OCI-LY7 (cell line): ENCODE measurements at places on chromosomes 6 and 20. TPM values are rescaled to one million over a fixed set of nuclear protein-coding genes. Genes with fewer than 3 reads are reported as not detected.

DNA sequence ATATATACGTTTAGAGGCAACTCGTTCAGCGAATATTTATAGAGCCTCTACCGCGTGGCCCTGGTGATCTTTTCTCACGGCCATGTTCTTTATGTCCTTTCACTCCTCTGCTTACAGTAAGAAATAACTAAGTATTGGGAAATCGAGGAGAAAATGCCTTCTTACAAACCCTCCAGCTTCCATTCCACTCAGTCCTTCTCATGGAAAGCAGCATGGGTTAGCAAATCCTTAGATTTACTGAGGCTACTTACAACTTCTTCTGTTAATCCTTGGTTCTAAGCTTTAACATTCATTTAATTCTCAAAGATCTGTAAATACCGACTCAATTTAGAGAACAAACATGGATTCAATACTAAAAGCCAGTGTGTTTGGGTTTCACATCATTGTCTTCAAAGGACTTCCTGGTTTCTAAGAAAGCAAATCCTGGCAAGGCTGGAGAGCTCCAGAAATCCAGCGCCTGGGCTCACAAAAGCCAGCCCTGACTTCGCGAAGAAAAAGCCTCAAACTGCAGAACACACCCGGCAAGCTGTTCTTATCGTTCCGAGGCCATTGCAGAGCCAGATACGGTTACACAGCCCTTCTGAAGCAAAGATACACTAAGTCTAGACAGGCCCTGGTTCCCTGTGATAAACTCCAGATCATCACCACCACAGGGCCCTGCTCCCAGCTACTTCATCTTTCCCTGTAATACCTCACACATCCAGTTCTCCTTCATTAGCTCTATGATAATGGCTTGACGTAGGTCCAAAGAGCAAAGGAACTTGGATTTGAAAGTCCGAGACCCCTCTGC, 19.2 kb downstream of the AGPAT4 start:
- DNase-seq, result no peak

- no peak for DNase-seq
Observed at GRCh38 chr6:2863901-2864300, 22.2 kb upstream of the SERPINB1 start.

DNA sequence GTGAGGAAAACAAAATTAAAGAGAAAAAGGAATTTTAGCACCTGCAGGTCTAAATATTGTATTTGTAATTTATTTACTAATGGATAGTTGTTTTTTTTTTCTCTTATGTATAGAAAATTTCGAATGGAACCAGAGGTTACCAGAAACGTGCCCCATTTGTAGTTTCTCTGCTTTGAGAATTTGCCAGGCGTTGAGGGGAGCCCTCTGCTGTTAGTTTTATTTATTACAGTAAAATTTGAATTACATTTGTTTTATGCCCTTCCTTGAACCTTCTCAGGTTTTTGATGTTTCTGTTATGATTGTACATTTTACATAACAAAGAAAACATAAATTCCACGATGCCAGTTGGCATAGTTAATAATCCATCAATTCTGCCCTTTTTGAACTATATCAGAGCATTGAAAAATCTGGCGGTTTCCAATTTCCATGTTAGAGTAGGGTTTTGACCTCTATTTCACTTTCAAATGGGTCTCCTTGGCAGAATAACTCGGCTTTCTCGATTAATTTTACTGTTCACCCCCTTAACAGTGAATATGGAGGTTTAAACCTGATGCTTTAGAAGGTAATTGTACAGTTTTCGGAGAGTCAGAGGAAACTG, 35.1 kb upstream of the RFPL4B start:
- DNase-seq, result peak; percentile 4

DNA sequence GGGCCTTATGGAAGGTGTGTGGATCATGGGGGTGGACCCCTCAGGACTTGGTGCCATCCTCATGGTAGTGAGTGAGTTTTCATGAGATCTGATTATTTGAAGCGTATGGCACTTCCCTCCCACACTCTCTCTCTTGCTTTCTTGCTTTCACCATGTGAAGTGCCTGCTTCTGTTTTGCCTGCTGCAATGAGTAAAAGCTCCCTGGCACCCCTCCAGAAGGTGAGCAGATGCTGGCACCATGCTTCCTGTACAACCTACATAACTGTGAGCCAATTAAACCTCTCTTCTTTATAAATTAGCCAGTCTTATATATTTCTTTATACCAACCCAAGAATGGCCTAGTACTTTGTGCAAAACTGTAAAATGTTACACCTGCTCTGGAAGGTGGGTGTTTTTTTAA, 396.8 kb upstream of the HS3ST5 start:
- DNase-seq, result no peak

DNA sequence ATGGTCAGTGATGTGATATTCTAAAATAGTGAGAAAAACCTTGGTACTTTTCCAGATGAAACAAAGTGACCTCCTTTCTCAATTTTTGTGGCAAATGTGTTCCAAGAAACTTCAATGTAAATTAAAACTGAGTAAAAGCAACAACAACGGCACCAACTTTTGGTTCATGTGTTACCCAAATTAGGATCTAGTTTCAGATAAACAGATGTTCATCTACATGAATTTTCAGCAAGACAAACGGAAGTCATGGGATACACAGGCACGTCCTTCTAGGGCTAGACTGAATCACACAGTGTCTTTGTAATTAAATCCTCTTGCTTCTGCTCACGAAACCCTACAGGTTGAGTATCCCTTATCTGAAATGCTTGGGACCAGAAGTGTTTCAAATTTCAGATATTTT, 915.2 kb downstream of the TFAP2A start:
- DNase-seq, result no peak

- DNase-seq, result no peak
Observed at GRCh38 chr6:85127696-85128243, 322.1 kb upstream of the NT5E start.

- DNase-seq, result no peak
Observed at GRCh38 chr6:64081453-64081852, 445.9 kb downstream of the PHF3 start.

DNA sequence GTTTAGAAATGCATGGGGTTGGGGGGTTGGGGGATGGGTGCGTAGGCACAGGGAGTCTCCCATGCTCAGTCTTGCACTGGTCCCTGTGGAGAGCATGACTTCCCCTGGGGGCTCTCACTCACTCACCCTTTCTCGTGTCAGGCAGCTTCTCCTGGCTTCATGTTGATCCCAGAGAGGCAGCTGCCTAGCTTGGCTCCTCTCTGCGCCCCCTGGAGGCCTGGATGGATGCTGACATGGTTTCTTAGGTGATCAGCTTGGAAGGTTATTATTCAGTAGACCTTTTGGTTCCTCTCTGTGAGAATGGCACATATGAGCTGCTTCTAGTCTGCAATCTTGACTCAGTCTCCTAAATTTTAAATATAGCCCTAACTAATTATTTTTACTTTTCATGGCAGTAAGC, 109.3 kb upstream of the FAM83B start:
- peak; percentile 18 for DNase-seq

- DNase-seq, result no peak
Observed at GRCh38 chr20:18431206-18431605, 35.6 kb downstream of the DZANK1 start.

DNA sequence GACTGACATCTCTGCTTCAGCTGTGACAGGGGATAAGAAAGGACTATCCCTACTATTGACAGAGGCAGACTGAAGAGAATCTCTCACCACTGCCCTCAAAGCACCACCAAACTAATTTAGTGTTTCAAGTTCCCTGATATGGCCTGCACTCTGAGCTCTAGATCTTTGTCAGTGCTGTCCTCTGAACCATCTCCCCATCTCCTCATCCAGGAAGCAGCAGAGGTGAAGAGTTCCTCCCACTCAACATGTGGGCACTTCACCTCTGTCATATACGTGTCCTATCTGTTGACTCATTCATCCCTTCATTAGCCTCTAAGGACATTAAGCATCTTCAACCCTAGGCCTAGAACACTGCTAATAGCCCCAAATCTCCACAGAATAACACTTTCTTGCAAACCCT, 14.1 kb downstream of the FAM210B start:
- DNase-seq, result no peak

- no peak for DNase-seq
Observed at GRCh38 chr20:62778601-62779416, 17.5 kb upstream of the MRGBP start.

GRCh38 chr20:62822788-62823651, 6.2 kb downstream of the COL9A3 start:
- DNase-seq, result peak; percentile 87

DNA sequence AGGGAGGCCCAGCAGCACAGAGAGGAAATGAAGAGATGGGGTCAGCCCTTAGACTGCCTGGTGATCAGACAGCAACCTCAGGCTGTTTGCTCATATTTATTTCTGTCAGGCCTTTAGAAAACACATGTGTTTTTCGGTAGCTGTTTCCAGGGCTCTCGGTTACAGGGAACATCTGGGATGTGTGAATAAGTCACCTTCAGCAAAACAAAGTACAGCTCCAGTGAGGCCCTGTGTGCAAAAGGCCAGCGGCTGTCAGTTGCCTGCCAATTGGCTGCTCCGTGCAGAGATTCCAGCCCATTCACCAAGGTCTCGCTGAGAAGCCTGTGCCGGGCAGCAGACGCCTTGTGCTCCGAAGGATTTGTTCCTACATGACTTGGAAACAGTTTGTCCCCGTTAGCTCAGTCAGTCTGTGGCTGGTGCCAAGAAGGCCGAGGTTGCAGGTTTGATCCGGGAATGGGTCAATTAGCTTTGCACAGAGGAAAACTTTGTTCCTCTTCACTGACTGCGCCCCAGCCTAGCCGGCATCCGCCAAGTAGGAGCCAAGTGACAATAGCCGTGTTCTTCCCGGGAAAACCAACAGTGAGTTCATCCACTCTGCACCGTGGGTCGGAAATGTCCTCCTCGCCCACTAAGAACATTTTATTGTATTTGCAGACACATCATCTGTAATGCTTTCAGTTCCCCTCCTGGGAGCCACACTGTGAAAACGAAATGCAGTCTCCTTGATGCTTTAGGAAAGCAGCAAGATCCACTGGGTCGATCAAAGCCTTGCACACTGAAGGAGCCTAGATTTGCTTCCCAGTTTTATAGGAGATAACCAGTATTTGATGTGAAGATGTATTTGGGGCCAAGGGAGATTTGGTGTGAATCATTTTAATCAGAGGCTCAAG, 315.4 kb upstream of the CDYL start:
- DNase-seq, result no peak

SCAF8 gene
- total RNA-seq, result 47.0 and 50.0 TPM in 2 replicates

- DNase-seq, result peak; percentile 78
Observed at GRCh38 chr6:158231551-158232315, 63.6 kb downstream of the GTF2H5 start.

DNA sequence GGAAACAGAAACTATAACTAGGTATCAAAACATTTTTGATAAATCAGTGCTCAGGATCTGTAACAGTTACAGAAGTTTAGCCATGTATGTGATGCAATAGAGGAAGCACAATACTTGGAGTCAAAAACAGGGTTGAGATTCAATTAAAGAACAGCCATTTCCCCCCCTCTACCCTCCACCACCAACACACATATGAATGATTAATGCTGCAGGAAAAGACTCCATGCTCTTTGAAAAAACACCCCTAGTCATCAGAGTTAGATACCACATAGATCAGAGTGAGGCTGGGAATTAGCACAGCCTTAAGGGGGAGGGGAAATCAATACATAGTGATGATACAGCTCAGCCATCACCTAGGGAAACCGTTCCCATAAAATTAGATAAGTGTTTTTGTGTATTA, 108.9 kb upstream of the EMILIN3 start:
- no peak for DNase-seq

THBD gene
- not detected in 2 replicates for total RNA-seq

SLC22A16 gene
- not detected in 2 replicates for total RNA-seq

- DNase-seq, result no peak
Observed at GRCh38 chr20:15653396-15654207, 919.6 kb downstream of the KIF16B start.

DNA sequence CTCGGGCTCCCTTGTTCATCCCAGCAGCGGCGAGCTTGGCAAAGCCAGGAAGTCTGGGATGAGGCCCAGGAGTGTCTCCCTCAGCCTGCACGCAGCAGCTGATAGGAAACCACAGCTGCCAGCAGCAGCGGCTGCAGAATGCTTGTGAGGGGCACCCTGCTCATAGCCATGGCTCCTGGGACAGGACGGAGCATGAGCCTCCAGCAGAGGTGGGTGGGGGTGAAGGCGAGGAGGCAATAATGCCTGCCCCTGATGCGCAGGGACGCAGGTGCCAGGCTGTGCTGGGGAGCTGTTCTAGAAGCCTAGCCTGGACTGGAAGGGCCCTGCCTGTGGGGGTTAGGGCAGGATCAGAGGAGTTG, 157.9 kb downstream of the CD83 start:
- DNase-seq, result no peak

ULBP2 gene
- total RNA-seq, result 2.6 and 3.0 TPM in 2 replicates

UST gene
- total RNA-seq, result 3.4 and 4.1 TPM in 2 replicates

DNA sequence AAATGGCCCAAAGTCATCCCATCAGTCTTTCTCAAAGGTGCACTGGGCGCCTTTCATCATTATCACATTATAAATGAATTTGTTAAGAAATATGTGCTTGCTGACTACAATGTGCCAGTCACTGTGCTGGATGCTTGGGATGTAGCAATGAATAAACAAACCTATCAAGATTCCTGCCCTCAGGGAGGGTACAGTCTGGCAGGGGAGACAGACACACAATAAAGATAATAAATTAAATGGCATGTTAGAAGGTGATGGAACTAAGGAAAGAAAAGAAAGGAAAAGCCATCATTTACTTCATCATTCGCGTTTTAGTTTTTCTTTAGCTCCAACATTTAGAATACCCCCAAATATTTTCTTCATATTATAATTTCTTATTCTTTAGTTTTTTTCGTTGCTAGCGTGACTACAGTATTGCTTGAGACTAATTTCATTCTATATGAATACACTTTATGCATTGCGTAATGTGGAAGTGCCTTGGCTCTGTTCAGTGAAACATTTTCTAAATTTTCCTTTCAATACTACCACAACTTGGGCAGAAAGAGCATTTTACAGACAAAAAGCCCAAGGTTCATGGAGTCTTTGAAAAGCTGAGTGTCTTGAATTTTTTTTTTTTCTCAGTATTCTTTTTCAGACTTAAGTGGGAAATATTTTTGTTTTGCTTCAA, 48.7 kb upstream of the CITED2 start:
- DNase-seq, result no peak

- DNase-seq, result no peak
Observed at GRCh38 chr6:56513631-56514030, 129.1 kb downstream of the DST start.

C2 gene
- 4.4 and 8.7 TPM in 2 replicates for total RNA-seq

DNA sequence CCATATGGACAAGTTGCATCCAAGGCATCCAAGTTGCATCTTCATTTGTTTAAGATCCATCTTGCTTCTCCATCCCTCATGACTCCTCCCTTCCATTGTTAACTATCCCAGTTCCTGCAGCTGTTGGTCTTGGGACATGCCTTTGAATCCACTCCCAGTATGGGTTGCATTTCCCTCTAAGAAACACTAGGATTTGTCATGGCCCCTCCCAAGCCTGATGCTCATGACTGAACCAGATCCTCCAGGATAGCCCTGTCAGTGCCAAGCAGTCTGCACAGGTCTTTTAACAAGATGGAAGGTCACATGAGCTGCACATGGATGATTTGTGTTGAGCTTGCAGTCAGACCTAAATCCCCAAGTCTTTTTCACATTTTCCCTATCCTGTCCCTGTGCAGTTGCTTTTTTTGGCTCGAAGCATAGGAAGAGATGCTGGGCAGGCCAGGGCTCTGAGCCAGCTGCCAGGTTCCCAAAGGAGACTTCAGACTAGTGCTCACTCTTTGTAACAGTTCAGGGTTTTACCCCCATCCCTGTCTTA, 4.2 kb downstream of the PPP2R5D start:
- no peak for DNase-seq

GRCh38 chr20:62898093-62898964, 28.0 kb downstream of the DIDO1 start:
- no peak for DNase-seq
